ENCODE measurements at places on chromosomes 2 and 18.
A peak's percentile ranks its signal among the peaks of the same experiment; 100 is the strongest.

DNA sequence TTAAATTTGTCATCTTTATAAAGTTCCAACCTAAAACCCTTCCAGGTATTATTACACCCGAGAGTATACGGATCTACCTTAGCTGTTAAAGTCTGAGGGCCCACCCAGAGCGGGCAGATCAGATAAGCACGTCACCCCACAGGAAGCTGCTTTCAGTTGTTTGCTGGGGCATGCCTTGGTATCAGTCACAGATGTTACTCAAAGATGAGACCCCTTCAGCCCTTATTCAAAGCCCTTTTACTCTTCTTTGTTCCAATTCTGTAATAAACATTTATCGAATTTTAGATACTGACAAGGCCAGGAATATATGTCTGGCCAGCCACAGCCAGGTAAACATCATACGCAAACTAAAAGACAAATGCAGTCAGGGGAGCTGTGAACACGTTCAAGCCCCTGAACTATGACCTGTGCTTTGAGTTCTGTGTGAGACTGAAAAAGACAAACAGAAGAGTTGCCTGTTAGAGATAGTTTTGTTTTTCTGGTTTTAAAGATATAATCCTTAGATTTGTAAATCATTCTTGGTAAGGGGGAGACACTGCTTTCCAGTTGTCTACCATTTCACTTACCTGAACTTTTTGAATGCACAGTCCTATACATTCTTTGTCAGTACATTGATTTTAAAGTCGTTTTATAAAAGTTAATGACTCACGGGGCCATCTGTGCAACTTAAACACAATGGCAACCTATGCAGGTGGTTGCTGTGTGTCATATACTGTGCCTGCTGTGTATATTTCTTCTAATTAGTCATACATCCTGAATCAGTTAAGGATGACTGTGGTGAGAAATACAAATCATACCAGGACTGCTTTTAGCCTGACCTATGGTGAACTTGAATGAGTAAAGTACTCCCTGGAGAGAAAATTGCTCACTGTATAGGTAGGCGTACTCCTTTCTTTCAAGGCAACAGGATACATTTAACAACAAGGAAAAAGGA lies 100.5 kb upstream of the ITPRID2 start:
- no peak for DNase-seq

GRCh38 chr2:9627310-9627709 lies 3.5 kb downstream of the YWHAQ start:
- no peak for DNase-seq

DNA sequence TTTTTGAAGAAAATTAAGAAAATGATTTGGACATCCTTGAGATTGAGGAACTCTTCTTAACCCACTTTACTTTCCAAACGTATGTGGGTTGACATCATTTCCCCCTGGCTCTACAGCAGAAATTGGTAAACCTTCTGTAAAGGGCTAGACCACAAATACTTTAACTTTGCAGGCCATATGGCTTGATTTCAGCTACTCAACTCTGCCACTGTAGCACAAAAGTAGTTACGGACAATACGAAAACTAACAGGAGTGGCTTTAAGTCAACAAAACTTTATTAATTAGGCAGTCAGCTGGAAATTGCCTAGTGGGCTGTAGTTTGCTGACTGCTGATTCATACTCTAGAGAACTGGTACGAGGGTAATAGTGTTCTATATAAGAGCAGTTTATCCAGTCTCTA lies 83.2 kb upstream of the DTNB start:
- no peak for DNase-seq

- DNase-seq, result no peak
These were observed 1025.8 kb upstream of the CNTNAP5 start for GRCh38 chr2:122999258-122999657.

GRCh38 chr2:25825238-25825637 lies 53.0 kb downstream of the ASXL2 start:
- DNase-seq, result peak; percentile 20

- no peak for DNase-seq
These were observed 106.5 kb downstream of the ZNF532 start for GRCh38 chr18:58970943-58971790.

- no peak for DNase-seq
These were observed 30.4 kb downstream of the CYTIP start for GRCh38 chr2:157413326-157414035.

DNA sequence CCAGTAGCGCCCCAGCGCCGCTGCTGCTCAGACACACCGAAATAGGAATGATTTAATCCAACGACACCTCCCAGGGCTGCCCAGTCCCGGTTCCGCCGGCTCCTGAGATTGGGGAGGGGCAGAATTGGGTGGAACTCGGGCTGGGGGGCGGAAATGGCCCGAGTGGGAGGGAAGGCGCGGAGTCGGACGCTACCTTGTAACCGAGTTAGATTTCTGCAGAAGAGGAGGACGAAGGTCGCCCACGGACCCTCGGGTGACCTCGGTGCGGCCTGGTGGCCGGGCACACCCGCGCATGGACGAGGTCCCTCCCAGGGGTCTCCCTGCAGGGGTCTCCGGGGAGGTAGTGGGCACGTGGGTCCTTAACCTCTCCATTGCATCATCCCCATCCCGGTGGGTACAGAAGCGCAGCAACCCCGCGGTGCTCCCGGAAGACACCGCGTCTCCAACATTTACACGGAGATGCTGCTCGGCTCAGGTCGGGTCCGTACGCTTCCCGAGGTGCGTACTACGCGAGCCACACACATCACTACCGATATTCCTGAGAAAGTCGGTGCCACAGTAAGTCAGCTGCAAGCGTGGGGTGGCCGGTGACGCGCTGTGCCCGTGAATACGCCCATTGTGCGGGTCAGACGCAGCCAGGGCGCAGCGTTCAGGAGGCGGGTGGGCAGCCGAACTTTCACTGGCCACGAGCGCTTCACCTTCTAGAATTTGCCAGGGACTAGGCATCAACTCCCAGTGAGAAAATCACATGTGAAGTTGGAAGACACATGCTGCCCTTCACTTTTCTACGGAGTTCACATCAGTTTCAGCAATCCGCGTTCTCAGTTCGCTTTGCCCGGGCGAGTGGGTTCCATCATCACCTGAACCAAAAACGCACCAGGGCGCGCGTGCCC lies 3.0 kb downstream of the ZNF516 start:
- DNase-seq, result no peak

GRCh38 chr2:212777020-212777491 lies 238.5 kb upstream of the ERBB4 start:
- no peak for DNase-seq

GRCh38 chr2:112941753-112942653 lies 31.0 kb downstream of the IL37 start:
- DNase-seq, result no peak

DNA sequence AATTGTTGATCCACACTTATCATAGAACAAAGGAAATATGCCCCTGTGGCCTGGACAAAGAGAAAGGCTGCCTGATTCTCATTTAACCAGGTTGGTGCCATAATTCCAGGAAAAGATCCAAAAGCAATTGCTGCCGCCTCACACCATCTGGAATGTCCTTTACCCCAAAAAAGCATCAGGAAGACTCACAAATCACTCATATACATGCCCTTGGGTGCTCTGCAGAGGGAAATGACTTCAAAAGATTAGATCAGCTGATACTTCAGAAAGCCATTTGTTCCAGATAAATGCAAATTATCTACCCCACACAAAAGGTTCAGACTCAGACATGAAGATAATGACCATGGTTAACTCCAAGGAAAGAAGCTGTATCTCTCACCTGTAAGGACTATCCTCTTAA lies 285.8 kb downstream of the C1D start:
- no peak for DNase-seq
